ENCODE measurements at places on chromosomes 13 and 19. TPM values are rescaled to one million over a fixed set of nuclear protein-coding genes. Genes with fewer than 3 reads are reported as not detected.

- DNase-seq, result no peak
Measured at GRCh38 chr19:5054551-5055456, 85.9 kb downstream of the KDM4B start.

DNA sequence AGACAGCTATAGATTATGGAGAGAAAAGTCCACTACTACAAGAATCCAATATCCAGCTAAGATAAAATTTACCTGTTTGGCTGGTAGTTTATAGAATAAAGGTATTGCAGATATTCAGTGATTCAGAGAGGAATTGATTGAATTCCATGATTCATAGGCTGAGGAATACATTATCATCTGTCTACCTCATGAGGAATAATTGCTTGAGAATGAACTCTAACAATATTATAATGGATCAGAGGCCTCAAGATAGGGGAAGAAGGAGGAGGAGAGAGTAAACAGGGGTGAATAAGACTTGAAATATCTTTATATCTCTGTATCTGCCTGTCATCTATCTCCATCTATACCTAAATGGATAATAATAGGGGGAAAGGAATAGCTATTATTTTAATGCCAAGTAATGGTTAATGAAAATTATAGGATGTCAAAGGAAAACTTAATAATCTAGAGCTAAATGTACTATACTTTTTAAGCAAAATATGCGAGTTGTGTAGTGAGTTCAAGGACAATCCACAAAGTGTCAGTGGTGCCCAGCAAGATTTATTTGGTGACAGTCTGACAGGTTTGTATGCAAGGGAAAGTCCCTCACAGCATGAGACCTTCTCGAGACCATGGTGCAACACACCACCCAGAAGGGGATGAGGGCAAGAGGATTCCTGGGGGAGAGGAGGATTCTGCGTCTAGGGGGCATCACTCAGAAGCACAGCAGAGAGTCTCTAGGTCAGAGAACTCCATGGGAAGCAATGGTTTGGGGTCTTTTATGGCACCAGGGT lies 224.5 kb downstream of the GPC5 start:
- no peak for DNase-seq

GRCh38 chr19:6060600-6061375 lies 49.5 kb downstream of the RFX2 start:
- peak; percentile 53 for DNase-seq

GRCh38 chr13:70964124-70964523 lies 855.9 kb upstream of the KLHL1 start:
- DNase-seq, result no peak

DNA sequence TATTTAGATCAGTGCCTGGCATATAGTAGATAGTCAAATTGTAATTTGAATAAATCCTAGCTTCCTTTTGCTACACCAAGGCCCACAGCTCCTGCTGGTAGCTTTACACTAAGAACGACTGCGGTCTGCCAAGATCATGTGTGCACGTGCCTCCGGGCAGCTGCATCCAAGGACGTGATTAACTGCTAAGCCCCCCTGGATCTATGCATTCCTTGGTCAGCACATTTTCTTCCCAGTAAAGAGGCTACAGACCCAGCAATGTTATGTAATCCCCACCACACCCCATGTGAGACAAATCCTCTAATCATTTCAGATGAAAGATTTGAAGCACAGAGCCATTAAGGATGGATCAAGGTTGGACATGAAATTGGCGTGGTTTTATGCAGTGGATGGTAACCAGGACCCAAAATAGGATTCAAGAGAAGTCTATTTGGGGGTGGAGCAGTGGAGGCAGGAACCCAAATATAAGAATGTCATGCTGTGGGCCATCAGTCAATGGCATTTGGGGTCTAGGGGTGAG lies 65.2 kb upstream of the PEG3 start:
- no peak for DNase-seq

The NBEA gene
- 1.2 TPM for total RNA-seq

The ZNF625 gene
- 3.2 TPM for total RNA-seq
